T-helper 17 cell (primary cell): ENCODE measurements at places on chromosomes 2 and 18.

DNA sequence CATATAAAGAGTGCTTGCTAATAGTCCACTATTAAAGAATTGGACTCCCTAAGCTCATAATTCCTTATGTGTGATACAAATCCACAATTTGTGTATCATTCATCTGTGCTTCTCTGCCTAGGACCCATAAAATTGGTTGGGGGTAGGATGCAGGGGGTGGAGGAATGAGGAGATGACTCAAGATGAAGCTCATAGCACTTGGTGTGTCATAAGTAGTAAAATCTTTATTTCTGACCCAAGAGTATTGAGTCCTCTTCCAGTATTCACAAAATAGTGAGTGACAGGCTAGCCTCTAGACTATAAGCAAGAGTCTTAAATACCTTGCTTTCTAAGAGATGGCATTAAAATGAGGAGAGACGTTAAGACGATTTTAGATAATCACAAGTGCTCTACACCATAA lies 390.9 kb upstream of the CDH19 start:
- no peak for DNase-seq

- DNase-seq: no peak
These were observed 477.9 kb downstream of the TSN start for GRCh38 chr2:122233372-122233771.

GRCh38 chr2:121075006-121075551 lies 209.9 kb downstream of the TFCP2L1 start:
- DNase-seq: no peak

GRCh38 chr18:62637807-62638687 lies 77.3 kb upstream of the PHLPP1 start:
- DNase-seq: peak; percentile 14

DNA sequence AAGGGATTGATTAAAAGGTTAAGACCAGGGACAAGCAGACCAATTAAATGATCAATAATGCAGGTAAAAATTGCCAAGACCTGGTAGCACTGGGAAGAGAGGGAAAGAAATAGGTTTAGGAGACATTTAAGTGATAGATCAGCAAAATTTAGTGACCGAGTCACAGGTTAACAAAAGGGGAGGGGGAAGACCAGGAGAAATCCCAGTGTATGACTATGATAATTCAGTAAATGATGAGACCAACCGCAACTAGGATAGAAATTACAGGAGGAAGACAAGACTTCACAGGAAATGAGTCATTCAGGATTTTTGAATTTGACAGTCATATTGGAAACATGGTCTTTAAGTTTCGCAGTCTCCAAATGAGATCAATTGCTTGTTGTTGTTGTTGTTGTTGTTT lies 62.9 kb downstream of the COBLL1 start:
- DNase-seq: no peak
